ENCODE measurements at places on chromosomes 13 and 19.

DNA sequence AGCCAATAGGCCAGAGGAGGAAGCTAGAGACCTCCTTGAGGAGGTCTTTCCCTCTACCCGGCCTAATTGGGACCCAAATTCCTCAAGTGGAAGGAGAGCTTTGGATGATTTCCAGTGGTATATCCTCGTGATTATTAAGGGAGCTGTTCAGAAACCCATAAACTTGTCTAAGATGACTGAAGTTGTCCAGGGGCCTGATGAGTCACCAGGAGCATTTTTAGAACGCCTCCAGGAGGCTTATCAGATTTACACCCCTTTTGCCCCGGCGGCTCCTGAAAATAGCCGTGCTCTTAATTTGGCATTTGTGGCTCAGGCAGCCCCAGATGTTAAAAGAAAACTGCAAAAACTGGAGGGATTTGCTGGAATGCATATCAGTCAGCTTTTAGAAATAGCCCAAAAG, 198.1 kb downstream of the ZNF486 start:
- no peak for DNase-seq

DNA sequence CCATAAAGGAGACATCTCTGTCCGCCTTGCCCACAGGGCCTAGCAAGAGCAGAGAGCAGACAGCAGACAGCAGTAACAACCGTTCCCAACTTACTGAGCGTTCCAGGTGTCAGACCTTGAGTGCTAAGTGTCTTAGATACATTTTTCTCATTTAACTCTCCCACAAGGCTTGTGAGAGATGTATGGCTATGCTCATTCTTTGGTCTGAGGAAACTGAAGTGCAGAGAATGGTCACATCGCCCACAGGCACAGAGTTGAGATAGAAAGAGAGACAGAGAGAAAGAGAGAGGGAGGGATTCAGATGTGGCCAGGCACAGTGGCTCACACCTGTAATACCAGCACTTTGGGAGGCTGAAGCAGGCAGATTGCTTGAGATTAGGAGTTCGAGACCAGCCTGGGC, 14.3 kb downstream of the MEIOSIN start:
- no peak for DNase-seq

GRCh38 chr13:52950436-52950956, 78.1 kb upstream of the OLFM4 start:
- no peak for DNase-seq

DNA sequence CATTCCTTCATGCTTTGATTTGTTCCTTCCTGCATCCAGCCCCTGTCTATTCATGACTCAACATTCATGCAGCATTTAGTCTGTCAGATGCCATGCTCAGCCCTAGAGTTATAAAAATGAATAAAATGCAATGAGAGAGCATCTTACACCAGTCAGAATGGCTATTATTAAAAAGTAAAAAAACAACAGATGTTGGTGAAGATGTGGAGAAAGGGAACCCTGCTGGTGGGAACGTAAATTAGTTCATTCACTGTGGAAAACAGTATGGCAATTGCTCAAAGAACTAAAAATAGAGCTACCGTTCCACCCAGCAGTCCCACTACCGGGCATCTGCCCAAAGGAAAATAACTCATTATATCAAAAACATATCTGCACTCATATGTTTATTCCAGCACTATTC, 70.0 kb upstream of the GTF3A start:
- DNase-seq: no peak

GRCh38 chr19:34825212-34825611, 52.2 kb upstream of the ZNF599 start:
- DNase-seq: no peak

DNA sequence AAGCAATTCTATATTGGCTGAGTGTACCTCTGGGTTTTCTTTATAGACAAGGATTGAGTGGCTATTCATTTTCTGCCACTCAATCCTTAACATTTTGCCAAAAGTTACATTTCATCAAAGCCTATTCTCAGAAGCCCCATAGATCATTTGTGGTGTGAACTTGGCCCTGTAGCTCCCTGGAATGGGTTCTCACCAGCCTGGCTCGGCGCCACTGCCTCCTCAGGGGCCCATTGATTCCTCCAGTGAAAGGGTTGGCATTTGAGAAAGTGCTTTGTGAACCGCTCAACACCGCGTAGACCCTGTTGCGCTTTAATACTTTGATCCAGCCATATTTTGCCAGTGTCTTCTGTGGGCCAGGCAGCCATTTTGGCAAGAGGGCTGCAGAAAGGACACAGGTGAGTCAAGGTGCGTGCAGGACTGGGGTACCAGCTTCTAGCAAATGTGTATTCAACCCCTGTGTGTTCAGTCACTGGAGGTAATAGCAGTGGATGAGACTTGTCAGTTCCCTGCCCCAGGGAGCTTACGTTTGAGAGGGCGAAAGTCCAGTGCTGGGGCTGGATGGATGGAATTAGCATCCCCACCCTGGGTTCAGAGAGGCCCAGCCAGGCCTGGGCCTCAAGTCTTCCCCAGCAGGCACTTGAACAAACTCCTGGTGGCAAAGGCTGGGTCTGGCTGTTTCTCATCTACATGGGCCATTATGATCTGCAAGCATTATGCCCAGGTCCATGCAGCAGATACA, 3.8 kb downstream of the RAB8A start:
- no peak for DNase-seq

- DNase-seq: no peak
Measured at GRCh38 chr19:37975071-37975470, 68.1 kb downstream of the SIPA1L3 start.

- no peak for DNase-seq
Measured at GRCh38 chr19:41705393-41706174, 2.8 kb upstream of the CEACAM5 start.

- no peak for DNase-seq
Measured at GRCh38 chr13:98766697-98767096, 14.2 kb upstream of the SLC15A1 start.

DNA sequence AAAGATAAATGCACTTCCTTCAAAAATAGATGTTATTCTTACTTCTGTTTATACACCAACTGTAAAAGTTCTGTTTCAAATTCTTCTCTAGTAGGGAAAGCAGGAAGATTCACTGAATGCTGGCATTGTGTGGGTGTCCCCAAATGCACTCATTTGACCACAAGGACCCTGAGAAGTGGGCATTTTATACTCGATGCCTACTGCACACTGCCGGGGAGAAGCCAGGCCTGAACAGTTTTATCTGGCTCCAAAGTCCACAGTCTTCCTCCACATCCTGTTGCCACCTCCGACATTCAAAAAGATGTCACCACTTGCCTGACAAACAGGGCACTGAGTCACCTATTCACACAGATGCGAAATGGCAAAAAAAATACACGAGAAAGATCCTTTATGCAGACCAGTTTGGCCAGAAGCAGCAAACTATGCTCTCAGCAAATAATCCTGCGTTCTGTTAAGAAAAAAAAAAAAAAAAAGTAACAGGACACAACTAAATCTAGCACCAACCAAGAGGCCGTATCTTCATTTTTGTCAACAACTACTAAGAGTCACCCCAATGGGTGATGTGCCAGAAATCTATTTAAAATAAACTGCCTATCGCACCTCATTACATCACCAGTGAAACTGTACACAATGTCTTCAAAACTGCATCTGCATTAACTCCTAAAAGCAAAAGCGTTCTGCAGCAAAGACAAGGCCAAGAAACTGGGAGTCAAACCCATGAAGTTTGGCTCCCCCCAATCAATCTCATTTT, 6.2 kb downstream of the ZC3H4 start:
- DNase-seq: no peak

DNA sequence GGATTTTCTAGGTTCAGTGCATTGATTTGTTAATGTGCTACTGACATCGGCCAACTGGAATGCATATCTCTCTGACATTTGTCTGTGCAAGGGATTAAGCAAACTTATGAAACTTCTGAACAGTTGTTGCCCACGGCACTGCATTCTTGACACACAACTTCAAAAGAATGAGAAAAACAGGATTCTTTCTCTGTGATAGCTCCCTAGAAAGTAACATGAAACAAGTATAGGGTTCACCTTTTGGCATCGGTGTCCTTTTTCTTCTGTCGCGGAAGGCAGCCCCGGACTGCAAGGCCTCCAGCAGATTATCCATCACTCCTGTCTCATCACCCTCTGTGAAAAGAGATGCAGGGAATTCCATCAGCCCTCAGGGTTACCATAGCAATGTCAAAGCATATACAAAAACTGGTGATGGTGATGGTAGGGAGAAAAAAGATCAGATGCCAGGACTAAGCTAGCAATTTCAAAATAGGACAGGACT, 389.2 kb downstream of the DIAPH3 start:
- no peak for DNase-seq

GRCh38 chr13:59446391-59446790, 717.3 kb downstream of the DIAPH3 start:
- no peak for DNase-seq

DNA sequence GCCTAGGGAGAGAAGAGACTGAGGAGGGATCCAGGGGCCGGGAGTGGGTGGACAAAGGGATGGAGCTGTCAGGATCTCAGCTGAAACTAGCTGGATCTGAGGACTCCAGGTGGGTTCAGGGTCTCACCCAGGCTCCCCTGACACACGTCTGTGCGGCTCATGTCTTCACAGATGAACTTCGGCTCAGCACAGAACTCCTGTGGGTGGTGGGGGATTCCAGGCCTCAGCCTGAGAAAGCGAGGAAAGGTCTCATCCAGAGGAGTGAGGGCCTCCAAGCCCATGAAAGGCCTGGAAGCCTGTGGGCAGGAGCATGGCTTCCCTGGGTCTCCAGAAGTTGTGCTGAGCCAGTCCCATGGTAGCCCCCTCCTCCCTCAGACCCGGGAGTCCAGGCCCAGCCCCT, 1.4 kb downstream of the CAPN12 start:
- no peak for DNase-seq

- no peak for DNase-seq
Measured at GRCh38 chr13:107992542-107992941, 222.8 kb downstream of the LIG4 start.

DNA sequence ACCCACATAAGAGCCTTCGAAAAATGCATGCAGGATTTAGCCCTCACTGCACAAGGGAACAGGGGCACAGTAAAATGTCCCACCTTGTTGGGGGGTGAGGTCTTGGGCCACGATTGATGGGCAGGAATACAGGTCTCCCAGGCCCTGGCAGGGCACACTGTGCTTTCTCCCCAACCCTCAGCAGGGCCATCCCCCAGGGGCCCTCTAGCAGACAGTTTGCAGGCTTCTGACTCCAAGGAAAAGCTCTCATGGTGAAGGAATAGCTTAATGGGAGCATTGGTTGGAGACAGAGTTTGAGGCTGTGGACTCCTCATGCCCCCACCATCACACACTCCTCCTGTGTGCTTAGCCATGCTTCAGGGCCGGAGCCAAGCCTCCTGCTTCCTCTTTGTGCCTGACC, 484.6 kb downstream of the ZNF536 start:
- no peak for DNase-seq

DNA sequence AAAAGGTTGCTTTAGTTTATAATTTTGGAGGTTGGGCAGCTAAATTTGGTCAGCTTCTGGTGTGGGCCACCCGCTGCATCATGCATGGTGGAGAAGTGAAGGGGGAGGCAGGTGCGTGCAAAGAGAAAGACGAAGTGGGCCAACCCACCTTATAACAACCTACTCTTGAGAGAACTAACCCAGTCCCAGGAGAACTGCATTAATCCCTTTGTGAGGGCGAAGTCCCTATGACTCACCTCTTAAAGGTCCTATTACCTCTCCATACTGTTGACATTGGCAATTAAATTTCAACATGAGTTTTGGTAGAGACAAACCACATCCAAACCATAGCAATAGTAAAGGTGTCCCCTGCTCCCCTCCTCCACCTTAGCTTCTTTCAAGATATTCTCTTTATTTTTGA, 7.7 kb upstream of the FGF9 start:
- DNase-seq: peak; percentile 89

GRCh38 chr13:85261757-85262346, 537.4 kb downstream of the SLITRK6 start:
- no peak for DNase-seq

DNA sequence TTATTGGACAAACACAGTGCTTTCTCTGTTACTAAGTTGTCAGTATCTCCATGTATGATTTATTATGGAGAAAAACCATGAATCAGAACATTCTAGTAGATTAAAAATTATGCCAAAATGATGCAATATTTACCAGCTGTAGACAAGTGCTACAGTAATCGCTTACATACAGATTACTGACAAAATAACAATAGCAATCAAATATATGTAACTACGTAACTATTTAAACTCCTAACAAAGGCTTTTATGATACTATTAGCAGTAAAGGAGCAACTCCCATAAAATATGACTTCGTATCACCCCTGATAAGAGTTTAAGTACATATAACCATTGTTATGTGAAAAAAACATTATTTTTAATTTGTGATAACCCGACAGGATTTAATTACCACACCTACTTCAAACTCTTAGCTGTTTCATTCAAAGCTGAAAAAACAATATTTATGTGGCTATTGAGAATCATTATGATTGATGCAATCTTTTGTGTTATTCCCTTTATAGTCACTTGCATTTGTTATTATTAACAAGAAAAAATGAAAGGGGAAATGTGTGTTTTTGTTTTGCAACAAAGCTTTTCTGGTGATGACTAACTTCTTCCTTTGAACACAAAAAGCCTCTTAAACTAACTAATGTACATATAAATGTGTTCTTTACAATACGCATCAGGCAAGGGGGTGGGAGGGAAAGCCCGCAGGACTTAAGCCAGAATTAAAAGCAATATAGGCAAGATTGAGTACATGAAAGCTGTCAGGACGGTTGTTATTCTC, 147.4 kb downstream of the ABCC4 start:
- DNase-seq: no peak

- no peak for DNase-seq
Measured at GRCh38 chr19:35742121-35742724, at the start of gene IGFLR1. Gene IGFLR1, minus strand, starts transcription at chr19:35742452. Its CDS starts 1,272 bp downstream, at chr19:35741180.

DNA sequence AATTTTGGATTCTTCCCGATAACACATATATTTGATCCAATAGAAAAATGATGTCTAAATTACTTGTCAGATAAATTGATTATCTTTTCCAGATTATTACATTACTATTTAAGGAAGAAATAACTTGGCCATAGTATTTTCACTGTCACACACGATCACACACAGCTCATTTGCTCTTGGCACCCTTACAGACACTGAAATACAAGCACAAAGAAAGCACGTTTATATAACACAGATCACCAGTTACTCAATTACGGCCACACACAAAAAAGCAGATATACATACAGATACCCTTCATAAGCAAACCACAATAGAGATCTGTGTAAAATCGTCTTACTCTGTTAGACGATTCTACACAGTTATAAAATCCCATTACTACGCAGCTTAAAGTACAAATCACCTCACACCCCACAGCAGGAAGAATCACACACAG, 716 bp upstream of the ZNF420 start:
- DNase-seq: no peak
